ENCODE measurements at places on chromosomes 12 and 14. TPM values are rescaled to one million over a fixed set of nuclear protein-coding genes. Genes with fewer than 3 reads are reported as not detected.
A peak's percentile ranks its signal among the peaks of the same experiment; 100 is the strongest.

DNA sequence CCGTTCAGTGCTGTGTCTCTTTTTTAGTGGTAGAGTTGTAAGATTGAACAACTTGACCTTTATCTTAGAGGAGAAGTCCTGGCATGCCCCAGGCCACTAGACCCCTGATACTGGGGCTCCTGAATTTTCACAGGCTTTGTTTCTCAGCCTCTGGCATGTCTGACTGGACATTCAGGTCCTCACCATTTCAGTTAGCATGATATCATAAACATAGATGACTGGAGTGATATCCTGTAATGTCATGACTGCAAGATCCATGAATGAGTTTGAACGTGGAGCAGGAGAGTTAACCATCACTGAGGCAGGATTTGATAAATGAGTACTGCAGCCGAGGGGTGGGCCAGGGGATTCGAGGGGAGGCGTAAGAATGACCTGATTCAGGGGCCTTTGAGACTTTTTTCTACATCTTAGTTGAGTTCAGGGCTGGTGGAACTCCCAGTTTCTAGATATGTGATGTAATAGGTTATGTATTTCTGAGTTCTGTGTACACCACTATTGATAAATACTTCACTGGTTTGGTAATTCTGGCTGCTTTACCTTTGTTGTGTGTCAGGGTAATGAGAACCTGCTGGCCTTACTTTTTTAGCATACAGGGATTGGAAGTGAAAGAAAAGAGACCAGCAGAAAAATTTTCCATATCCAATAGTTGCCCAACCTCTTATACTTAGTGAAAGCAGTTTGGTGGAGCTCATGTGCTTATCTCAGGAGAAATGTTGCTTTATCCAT, 217.0 kb downstream of the SYNE2 start:
- DNase-seq: no peak

DNA sequence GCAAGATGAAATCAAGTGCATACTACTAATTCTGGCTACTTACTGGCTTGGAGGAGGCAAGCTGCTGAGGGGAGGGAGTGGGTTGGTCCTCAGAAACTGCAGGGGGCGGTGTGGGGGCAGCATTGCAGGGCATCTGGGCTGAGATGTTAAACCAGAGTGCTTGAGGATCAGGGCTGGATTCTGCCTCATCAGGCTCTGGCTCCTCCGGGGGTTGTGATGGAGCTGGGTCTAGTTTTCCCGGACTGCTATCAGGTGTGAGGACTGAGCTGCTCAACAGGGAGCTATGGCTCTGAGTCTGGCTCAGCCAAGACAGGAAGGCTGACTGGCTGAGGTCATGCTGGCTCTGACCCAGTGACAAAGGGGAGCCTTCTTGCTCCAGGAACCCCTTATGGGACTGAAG, 28.6 kb downstream of the BAZ2A start:
- no peak for DNase-seq

DNA sequence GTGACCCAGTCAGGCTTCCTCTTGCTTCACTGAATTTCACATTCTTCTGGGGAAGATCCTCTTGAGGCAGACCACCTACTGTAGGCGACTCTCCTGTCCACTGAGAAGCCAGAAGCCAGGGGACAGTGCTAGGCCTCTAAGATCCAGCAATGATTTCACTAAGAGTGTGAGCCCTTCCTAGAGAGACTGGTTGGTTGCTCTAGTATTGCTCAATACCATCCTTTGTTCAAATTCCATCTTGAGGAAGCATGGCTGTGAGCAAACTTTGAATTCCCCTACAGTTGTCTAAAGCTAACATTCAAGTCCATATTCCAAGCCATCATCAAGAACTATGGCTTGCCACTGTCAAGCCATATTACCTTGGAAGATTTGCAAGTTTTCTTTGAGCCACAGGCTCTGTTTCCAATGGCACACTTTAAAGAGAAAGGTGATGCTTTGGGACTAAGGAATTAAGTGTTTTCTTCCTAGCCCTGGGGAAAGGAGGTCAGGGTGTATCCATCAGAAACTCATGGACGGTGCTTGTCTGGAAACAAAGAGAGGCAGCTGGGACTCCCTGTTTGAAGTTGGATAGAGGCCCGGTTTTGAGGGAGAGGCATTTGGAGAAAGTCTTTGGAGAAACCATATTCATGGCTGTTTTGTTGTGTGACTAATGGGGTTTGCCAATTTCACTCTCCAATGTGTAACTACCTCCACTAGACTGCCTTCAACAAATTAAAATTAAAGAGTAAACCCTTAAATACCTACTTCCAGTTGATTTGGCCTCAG, 1217.9 kb downstream of the VRK1 start:
- no peak for DNase-seq

- no peak for DNase-seq
These were observed 161.0 kb downstream of the SAMD4A start for GRCh38 chr14:54727929-54728328.

DNA sequence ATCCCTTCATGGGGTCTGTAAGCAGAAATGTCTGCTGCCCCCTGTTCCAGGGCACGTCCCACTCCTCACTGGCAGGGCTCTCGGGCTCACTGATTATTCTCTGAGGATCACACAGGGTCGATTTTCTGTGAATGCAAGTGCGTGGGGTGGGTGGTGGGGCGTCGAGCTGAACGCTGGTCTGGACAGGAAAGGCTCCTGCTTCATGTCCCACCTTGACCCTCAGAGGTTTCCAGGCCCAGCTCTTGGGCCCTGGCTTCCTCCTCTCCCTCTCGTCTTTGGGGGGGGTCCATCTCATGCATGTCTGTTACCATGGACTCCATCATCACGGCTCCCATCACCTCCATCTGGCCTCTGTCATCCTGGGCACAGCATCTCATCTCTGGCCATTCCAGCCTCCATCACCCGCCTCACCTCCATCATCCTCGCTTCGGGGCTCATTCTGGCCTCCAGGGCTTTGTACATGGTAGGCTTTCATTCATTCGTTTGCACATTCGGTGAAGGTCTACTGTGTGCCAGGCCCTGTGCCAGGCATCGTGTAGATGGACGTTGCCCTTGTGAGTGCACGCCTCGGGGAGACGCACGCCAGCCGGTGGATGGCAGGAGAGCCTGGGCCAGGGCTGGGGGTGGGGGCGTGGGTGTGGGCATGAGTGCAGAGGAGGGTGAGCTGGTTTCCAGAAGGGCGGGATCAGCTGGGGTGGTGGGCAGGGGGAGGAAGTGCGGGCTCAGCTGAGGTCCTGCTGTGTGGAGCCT, 34.7 kb downstream of the RTL1 start:
- no peak for DNase-seq

DNA sequence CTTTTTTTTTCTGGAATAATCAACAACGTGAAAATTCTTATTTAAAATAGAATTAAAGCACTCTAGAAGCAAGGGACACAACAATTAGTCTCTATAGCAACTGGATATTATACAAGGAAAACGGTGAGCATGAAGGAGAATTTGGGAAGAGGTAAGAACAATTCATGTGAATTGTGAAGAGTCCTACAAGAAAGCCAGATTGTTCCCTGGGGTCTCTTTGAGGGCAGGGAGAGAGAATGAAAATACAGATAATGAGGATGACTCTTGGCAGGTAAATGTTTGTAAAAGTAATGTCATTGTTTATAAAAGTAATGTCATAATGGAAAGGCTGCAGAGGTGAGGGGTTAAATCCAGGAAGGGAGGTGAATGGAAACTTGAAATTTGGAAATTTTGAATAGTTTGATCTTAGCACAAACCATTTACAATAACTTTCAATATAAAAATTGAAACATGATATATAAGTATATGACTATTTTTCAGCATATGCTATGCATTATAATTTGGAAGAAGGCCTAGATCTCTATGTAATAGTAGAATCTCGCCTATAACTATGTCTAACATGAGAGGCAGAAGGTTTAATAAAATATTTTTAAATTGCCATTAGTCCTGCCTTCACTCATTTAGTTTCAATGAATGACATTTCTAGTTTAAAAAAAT, 378.8 kb upstream of the DCN start:
- peak; percentile 85 for DNase-seq

DNA sequence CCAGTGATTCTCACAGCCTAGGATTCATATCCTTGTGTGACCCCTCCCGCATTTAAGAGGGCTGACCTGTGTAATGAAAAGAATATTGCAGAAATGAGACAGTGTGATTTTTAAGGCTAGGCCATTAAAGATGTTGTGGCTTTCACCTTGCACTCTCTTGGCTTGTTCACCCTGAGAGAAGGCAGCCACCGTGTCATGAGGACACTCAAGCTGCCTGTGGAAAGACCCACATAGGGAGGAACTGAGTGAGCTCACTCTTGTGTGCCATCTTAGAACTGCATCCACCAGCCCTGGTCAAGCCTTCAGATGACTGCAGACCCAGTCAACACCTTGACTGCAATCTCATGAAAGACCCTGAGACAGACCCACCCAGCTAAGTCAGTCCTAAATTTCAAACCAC, 46.3 kb upstream of the TMPO start:
- DNase-seq: no peak

DNA sequence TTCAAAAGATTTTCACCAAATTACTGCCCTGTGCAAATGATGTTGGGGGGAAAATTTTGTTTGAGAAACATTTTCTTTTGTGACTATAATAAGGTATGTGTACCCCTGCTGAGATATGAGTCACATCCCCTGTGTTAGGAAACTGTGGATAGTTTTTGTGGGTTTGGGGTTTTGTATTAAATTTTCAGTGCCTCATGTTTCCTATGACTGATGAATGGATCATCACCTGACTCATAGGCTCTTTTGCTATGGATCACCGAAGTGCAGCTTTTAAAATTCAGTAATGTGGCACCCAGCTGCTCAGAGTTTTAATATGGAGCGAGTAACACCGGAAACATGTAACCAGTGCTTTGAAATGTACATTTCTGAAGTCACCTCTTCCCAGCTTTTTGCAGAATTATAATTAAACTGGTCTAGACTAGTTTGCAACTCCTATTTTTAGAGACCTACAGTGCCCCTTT, 167.4 kb upstream of the HMGA2 start:
- no peak for DNase-seq

GRCh38 chr12:26268841-26269561, 73.6 kb downstream of the SSPN start:
- DNase-seq: peak; percentile 74

DNA sequence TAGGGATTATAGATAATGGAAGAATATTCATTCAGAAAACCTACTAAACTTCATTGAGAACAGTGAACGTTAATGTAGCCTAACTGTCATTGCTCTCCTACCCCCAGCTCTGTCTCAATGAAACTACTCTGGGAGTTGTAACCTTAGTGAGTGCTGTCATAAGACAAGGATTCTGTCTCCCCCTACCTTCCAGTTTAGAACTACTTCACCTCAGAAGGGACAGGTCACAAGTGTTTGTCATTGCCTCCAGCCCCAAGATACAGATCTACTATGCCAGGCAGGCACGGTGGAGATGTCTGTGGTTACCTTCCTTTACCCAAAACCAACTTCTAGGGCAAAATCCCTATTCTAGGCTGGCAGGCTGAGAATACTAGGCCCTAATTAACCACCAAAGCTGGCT, 833.1 kb upstream of the SEL1L start:
- DNase-seq: no peak

- DNase-seq: peak; percentile 10
These were observed 53.8 kb upstream of the CCDC175 start for GRCh38 chr14:59630288-59630963.

- no peak for DNase-seq
These were observed 1.3 kb upstream of the CD63 start for GRCh38 chr12:55729819-55730818.

- DNase-seq: no peak
These were observed 1.2 kb upstream of the GLIPR1L2 start for GRCh38 chr12:75389706-75390105.

DNA sequence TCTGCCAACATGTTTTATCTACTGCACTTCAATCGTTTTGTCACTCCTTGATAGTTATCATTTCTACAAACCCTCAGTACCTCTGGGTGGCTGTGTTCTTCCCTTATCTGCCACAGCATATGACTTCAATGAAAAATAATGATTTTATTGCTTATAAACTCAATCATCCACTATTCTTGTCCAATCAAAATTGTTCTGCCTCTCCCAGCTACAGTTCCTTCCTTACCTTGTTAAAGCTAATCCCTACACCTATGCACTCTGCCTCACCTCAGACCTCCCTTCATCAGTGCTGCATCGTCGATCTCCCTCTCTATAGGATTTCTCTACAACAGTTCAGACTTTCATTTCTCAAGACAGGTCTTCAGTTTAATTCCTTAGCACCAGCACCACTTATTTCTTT, 58.8 kb downstream of the ERGIC2 start:
- DNase-seq: no peak

GRCh38 chr12:75438059-75438754, 42.3 kb upstream of the GLIPR1 start:
- no peak for DNase-seq

GRCh38 chr14:75264036-75264435, 14.6 kb upstream of the FOS start:
- no peak for DNase-seq

- no peak for DNase-seq
These were observed 52.5 kb downstream of the DUSP16 start for GRCh38 chr12:12510141-12510540.

- peak; percentile 6 for DNase-seq
These were observed 233.3 kb downstream of the CCDC59 start for GRCh38 chr12:82124711-82125380.

GRCh38 chr12:68446901-68447796, 115.0 kb upstream of the MDM1 start:
- no peak for DNase-seq

DNA sequence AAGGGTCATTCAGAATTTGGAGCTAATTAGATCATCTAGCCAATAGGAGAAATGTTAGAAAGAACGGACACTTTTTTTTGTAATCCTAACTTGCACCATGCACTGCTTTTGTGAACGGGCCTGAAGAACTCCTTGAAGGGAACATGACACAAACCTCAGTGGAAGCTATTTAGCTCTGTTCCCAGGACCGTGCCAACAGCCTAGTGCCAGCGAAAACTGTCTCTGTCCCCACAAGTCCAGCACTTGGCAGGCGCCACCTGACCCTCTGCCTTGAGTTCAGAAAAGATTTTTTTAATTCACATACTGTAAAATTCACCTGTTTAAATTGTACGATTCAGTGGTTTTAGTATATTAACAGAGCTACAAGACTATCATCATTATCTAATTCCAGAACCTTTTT, 31.3 kb upstream of the KCNA5 start:
- no peak for DNase-seq

GRCh38 chr12:66739940-66740651, 61.2 kb upstream of the GRIP1 start:
- no peak for DNase-seq

- DNase-seq: peak; percentile 30
These were observed 417.1 kb downstream of the AEBP2 start for GRCh38 chr12:19856389-19856788.

- DNase-seq: peak; percentile 71
These were observed 90.1 kb upstream of the FLRT2 start for GRCh38 chr14:85439696-85440328.

GRCh38 chr14:76894308-76894707, 68.1 kb downstream of the LRRC74A start:
- no peak for DNase-seq

DAZAP2 gene
- 70.8 TPM for polyA plus RNA-seq

PKP2 gene
- 4.6 TPM for polyA plus RNA-seq

PPFIBP1 gene
- 37.9 TPM for polyA plus RNA-seq

RASSF9 gene
- polyA plus RNA-seq: 2.7 TPM

MGAT4C gene
- 1.6 TPM for polyA plus RNA-seq

AJUBA gene
- polyA plus RNA-seq: 27.1 TPM

CNTN1 gene
- 9.7 TPM for polyA plus RNA-seq

CD9 gene
- 75.0 TPM for polyA plus RNA-seq

KRT79 gene
- not detected for polyA plus RNA-seq

TMEM63C gene
- polyA plus RNA-seq: 0.67 TPM

CEBPE gene
- polyA plus RNA-seq: 0.21 TPM

KRT8 gene
- 28.7 TPM for polyA plus RNA-seq

RIMBP2 gene
- polyA plus RNA-seq: 1.8 TPM

IRAK3 gene
- polyA plus RNA-seq: 5.5 TPM
